ENCODE measurements at places on chromosomes 1 and 21.

- DNase-seq = no peak
Measured at GRCh38 chr1:192506741-192507155, 68.8 kb upstream of the RGS1 start.

GRCh38 chr1:9760824-9761223 is 62.9 kb downstream of the CLSTN1 start:
- DNase-seq = no peak

DNA sequence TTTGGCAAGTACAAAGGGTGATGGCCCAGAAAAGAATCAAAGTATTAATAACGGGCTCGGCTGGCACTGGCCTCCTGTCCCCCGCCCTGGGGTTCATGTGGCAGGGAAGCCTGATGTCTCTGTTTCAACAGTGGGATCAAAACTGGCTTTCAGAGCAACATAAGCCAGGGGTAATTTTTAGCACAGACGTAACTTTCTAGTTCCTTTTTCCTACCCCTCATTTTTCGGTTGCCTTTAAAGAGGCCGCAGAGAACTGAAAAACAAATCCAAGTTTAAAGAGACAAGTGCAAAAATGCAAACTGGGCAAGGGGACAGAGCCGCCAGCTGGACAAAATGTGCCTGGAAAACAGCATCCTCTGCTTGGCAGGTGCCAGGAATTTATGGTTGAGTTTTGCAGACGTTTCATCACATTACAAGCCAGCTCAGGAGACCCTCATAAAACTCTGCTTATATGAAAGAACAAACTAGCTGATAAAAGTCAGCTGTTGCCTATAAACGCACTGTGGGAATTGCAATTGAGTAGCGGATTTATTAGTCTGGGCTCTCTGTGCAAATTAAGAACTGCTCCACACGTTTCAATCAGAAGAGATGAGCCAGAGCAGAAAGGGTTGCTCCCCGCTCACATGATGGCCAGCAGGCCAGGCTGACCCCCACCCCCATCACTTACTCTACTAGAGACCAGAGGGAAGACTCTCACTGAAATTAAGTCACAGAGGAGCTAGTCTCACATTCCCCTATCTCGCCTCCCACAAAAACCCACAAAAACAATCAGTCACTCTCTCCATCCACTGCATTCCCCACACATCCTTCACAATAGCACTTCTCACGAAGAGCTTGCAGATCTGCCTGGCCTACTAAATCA is 15.8 kb upstream of the CDCA8 start:
- no peak for DNase-seq

DNA sequence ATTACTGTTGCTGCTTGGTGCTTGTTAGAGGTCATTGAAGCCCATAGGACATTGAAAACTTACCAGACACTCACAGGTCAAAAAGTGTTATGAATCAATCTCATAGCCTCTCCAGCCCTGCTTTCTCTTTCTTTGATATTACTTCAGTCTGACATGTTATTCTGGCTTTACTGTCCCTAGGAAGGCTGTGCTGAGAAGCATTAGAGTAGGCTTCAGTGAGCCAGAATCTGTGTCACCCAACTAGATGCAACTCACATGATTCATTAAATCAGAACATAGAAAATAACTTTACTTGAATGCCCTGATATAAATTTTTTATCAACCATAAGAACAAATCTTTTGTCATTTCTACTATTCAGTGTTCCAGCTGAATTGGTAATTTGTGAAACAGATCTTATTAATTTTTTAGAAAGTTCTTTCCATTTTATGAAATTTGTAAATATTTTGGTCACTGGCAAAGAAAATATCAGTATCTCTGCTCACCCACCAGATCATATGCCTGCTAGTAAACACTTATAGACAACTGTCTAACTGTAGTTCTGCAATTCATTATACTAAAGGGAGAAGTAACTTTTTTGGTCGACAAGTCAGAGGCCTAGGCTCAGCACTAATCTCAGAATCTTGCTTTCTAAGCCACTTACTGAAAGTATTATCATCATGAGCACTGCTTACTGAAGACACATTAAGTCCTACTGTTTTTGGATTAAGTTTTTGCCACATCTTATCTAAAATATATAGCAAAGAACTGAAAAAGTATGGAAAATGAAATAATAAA is 48.2 kb downstream of the RPAP2 start:
- DNase-seq = no peak

DNA sequence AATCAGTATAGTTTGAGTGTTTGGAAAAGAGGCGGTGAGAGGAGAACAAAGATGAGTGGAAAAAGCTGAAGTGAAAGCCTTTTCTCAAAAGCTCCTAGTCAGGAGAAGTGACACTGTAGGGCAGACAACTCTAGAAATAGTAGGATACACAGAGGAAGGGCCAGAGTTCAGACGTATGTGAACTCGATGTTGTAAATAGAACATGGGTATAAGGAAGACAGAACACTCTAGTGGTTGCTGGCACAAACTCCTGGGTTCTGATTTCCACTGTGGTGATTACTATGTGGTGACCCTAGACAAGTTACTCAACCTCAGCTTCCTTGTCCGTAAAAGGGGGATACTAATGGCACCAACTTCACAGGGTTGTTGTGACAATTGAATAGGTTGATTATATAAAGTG is 30.2 kb upstream of the MGST3 start:
- no peak for DNase-seq

DNA sequence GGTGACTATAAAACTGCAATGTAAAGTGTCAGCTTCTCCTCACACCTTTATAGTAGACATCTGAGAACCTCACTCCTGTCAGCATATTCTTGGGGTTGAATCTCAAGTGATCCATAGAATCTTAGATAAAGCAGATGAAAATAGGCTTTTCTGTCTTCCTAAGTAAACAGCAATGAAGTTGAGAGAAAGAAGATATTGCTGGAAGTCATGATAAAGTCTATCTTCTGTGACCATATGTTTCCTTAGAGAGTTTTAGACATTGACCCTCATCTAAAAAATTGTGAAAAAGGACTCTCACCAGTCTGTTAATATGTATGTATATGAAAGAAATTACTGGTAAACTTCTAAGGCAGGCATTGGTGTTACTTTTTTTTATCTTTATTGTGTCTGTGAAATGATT is 66.8 kb downstream of the LIPI start:
- DNase-seq = no peak

- no peak for DNase-seq
Measured at GRCh38 chr1:168676029-168676812, 52.8 kb downstream of the DPT start.

- no peak for DNase-seq
Measured at GRCh38 chr1:171180670-171181069, 4.4 kb upstream of the FMO2 start.

DNA sequence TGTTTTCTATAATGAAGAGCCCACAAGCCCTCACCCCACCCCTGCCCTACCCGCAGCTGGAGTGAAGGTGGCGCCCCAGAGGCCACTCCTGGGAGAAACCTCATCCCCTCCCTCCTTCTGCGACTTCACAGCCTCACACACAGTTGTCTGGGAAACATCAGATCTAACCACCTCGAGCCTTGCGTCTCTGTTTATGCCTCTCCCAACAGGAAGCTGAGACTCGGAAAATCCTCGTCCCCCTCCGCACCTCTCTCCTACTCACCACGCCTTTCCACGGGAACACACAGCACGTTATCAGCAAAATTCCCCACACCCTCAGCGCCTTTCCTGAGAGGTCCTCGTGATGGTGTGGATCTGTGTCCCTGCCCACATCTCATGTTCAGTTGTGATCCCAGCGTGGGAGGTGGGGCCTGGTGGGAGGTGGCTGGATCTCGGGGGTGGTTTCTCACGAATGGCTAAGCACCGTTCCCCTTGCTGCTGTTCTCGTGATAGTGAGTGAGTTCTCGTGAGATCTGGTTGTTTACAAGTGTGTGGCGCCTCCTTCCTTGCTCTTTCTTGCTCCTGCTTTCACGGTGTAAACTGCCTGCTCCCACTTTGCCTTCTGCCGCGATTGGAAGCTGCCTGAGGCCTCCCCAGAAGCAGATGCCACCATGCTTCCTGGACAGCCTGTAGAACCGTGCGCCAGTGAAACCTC is 190.6 kb downstream of the KIF26B start:
- no peak for DNase-seq

DNA sequence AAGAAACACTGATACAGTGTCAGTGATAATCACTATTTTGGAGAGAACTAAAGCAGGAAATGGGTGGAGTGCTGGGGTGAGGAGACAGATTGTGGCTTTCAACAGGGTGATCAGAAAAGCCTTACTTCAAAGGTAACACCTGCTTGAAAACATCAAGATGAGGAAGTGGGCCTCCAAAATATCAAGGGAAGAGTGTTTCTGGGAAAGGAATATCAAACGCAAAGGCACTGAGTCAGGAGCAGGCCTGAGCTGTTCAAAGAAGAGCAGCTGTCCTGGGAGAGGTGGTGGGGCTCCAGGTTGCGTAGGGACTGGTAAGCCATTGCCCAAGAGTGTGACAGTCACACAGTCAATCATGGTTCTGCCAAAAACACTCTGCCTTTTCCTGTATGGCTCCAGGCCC is 47.1 kb upstream of the ATP1A1 start:
- DNase-seq = no peak

- DNase-seq = no peak
Measured at GRCh38 chr1:218377143-218377660, 32.1 kb downstream of the TGFB2 start.

DNA sequence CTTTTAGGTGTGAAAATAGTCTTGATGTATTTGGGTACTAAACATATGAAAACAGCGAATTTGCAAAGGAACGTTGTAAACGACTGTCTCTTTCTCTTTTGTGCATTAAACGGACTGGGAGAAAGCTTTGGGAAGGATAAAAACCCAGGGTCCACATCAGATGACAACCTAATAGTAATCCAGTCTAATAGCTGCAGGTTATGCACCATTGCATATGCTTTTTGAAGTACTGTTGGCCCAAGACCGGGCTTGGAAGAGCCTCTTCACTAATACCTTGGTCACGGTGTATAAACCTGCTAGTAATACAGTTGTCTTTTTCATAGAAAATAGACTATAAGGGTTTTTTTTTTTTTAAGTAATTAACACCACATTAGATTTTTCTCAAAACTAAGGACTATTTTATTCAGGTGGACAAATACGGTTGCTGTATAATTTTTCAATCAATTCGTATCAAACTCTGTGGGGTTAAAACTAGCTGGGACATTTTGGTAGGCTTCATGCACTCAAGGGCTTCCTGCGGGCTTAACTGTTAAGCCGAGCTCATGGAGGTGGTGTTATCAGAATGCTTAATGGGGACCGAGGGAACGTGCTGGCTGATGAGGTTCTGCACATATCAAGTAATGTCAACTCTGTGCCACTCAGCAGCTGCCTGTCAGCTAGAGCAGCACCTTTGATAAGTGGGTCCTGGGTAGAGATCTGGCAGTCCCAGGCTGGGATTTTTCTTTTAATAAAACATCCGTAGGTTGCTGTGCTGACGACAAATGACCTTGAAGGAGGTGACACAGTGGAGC is 2.1 kb downstream of the RYR2 start:
- no peak for DNase-seq

DNA sequence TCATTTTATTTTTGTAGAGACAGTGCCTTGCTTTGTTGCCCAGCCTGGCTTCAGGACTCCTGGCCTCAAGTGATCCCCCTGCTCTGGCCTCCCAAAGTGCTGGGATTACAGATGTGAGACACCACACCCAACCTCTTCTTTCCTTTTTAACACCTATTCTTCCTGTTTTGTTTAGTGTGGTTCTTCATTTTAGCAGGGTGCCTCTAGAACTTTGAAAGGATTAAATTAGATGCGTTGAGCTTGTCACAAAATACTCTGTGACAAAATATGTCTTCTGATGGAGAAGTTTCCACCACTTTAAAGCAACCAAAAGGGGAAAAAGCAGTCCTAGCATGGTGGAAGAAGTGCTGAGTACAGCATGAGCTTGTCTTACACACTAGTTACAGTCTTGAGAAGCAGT is 42.0 kb downstream of the CDC14A start:
- DNase-seq = no peak

DNA sequence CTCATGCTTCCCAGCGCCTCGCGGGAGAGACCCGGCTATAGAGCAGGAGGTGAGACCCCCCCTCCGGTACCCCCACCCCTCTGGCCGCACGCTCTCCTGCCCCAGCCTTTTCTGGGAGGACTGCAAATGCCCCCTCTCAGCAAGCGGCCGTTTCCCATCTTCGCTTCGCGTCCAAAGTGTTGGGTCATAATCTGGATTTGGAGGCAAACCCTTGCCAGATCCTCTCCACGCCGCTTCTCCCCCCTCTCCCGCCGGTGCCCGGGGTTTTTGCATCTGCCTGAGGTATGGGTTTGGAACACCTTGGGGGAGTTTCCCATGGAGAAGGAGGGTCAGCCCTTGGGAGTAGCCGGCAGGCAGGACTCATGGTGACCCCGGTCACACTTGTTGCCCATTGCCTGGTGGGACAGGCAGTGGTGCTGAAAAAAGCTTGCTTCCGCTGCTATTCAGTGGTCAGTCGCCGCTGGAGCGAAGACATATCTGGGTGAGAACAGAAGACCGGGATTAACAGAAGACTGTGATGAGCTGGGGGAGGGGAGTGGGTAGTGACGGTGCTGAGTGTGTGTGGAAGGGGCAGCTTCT is 935 bp downstream of the KCNK2 start:
- no peak for DNase-seq

DNA sequence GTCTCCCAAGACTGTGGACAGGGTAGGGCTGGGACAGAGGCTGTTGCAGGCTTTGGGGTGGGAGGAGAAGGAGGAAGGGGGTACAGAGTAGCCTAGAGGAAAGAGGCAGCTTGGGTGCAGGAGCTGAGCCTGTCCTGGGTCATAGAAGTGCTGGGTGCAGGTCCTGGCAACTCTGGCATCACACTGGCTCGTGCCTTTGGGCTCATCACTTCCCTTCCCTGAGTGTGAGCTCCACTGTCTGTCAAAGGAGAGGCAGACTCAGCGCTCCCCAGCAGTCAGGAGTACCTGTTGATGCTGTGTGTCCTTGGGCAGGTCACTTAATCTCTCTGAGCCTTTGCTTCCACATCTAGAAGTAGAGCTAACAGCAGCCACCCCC is 157.1 kb downstream of the PTPRU start:
- DNase-seq = no peak

DNA sequence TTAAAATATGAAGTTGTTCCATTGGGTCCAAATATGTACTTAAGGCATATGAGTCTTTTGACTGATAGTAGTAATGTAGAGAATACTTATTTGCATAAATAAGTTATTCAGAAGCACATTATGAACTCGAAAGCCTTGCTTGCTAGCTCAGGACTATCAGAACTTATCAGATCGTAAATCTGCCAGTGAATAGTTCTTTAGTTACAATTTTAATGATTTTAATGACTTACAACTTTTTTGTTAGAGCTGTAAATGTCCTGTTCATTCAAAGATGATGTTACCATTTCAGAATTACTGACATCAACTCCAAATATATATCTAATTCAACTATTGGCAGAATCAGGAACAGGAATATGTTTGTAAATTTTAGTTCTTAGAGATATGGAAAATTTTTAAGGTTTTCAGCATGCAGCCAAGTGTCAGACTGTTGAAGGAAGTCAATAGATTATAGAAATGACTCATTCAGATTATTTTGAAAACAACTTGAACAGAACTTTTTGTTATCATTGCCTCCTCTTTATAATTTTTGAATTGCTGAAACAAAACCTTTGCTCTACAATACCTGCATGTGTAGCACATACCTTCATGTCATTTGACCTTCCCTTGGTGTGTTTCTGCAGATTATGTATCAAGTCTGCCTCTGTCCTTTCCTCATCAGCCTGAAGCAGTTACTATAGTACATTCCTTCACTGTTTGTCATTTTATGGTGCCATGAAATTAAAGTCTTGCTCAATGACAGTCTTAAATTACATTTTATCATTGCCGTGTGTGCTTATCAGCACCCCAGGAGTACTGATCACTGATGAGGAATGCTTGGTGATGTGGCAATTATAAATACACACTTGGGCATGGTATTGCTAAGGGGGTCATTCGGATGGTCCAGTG is 44.9 kb downstream of the LRRC8D start:
- no peak for DNase-seq

GRCh38 chr1:157138220-157139051 is at the start of gene ETV3:
ETV3 (minus strand) TSS chr1:157138395; CDS start chr1:157136352, 2,043 bp downstream.
- peak; percentile 66 for DNase-seq

GRCh38 chr1:244140420-244140819 is 89.3 kb downstream of the ZBTB18 start:
- no peak for DNase-seq
